ENCODE measurements at places on chromosomes 16 and 17. TPM values are rescaled to one million over a fixed set of nuclear protein-coding genes. Genes with fewer than 3 reads are reported as not detected.

DNA sequence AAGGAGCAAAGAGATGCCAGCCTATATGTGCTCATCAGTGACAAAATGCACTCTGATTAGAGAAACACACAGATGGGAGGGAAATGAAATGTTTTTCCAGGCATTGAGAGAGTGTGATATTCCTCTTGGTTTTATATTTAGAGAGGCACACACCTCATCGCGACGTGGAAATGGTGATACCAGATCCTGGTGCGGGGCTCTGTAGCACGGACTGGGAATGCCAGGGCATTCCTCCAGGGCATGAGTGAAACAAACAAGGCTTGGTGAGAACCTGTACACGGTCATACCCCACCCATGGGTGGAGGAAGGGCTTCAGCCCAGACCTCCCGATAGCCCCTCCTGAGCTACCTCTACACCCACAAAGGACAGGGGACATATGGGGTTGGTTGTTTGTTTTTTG is 280.2 kb downstream of the C16orf95 start:
- no peak for DNase-seq

DNA sequence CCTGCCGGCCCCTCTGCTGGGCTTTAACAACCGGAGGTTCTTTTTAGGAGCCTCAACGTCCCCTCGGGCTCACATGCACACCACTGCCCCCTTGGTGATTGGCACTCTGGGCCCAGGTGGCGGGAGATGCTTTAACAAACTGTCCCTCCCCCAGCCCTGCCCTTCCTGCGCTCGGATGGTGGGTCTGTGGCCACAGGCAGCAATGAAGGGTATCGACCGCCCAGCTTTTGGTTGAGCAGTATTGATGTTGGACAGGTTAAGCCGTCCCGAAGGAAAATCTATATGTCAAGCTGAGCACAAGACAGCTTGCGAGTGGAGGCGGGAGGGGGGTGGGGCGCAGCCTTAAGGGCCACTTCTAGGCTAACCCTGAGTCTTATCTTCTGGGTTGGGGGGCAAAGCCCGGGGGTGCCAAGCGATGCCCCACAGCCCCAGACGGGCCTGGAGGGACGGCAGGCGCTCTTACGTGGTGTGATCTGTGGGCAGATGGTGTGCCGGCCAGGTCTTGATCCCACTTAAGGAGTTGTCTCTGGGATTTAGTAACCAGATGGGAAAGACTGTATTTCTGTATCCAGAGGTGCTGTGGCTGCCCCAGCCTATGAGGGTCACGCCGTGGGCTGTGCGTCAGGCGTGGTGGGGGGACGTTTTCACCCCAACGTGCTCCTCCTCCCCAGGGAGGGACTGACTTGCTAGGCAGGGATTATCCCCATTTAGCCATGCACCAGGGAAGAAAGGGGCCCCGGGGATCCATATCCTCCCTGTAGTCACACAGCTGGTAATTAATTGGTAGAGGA is 6.2 kb downstream of the GSE1 start:
- no peak for DNase-seq

- no peak for DNase-seq
These were observed 481.3 kb downstream of the TMEM114 start for GRCh38 chr16:8108991-8109509.

DNA sequence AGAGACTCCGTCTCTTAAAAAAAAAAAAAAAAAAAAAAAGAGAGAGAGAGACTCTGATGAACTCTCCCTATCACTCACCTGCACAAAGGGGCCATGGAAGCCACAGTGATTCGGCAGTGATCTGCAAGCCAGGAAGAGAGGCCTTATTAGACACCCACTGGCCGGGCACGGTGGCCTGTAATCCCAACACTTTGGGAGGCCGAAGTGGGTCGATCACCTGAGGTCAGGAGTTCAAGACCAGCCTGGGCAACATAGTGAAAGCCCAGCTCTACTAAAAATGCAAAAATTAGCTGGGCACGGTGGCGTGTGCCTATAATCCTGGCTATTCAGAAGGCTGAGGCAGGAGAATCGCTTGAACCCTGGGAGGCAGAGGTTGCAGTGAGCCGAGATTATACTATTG is 198.5 kb upstream of the WSCD1 start:
- DNase-seq: no peak

GRCh38 chr17:48804936-48805411 is 12.1 kb downstream of the TTLL6 start:
- DNase-seq: no peak

DNA sequence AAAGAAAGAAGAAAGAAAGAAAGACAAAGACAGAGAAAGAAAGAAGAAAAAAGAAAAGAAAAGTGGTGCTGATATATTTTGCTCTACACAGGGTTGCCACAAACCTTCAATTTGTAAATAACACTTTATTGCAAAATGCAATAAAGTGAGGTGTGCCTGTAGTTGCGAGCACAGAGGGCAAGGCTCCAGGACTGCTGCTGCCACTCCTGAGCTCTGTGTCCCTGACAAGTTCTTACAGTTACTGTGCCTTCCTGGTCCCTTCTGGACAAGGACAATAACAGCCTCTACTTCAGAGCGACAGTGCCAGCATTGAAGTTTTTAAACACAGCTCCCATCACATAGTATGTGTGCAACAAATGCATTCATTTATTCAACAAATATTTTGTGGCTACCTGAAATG is 148.1 kb downstream of the AXIN2 start:
- DNase-seq: no peak

GRCh38 chr16:23195366-23195978 is 12.9 kb downstream of the SCNN1G start:
- DNase-seq: no peak

DNA sequence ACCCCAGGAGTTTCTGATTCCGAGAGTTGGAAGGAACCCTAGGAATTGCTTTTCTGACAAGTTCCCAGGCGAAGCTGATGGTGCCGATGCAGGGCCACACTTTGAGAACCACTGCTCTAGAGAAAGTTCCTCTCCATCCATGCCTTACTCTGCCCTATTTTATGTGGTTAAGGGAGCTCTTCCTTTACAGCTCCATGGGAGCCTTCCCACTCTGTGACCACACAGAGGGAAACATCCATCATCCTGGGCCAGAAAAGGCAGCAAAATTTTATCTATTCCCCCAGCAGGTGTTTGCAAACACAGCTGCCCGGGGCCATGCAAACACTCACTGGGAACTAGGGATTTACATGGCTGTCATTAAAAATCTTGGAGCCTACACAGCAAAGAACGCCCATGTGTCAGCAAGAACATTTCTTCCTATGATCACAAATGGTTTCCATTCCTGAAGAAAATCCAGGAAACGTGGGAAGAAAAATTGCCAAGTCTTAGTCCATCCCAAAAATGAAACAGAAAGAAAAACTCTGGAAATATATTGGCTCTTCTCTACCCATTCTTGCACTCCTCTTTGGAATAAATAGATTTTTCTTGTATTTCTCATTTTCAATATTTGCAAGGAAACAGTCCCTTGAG is 252.7 kb downstream of the PMP22 start:
- no peak for DNase-seq

DNA sequence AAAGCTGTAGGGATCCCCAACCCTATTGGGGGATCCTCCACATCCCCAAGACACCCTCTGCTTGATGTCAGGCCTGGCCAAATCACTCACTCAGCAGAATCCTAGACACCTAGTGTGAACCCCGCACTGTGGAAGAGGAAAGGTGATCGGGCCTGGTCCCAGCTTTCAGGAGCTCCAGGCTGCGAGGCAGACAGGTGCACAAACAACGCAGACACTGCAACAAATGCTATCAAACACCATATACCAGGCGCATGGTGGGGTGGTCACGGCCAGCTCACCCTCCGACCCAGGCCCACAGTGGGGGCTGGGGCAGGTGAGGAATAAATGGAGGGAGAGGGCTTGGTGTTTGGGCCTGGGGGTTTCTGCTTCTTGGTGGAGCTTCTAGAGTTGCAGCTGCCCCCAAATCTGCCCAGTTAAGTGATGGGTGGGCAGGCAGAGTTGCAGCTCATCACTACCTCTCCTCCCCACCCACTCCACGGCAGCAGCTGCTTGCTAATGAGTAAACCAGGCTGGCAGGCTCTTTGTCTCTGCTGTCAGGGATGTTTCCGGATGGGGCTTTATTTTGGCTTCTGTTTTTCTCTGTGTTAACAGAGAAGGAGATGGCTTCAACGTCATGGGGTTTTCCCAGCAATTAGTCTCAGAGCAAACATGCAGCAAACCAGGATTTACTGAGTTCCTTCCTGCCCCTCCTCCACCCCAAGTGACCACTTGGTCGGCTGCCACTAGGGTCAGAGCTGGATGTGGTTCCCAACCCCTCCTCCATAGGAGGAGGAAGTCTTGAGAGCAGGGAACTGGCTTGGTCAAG is 46.6 kb downstream of the PECAM1 start:
- DNase-seq: no peak

DNA sequence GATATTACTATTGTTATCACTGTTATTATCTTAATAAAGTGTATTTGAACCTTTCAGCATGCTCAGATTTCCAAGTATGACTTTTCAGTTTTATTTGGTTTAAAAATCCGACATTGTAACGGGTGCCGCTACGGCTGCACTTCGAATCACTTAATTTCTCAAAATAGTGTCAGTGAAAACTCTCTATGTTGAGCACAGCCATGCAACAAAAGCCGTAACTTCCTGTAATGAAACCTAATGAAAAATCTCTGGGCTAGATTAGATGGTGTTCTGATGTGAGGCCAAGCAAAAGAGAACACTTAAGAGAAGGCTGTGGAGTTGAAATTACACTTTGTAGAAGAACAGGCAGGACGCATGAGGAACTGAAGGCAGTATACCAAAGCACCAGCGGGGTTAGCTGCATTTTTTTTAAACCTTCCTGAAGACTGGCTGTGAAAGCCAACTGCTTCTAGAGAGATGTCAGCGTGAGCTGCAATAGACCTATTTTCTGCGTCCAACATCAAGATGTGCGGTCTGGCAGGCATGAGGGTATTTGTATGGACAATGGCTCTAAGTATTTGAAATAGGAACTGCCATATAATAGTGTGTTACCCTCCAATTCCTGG is 1545.0 kb upstream of the GOT2 start:
- no peak for DNase-seq

DNA sequence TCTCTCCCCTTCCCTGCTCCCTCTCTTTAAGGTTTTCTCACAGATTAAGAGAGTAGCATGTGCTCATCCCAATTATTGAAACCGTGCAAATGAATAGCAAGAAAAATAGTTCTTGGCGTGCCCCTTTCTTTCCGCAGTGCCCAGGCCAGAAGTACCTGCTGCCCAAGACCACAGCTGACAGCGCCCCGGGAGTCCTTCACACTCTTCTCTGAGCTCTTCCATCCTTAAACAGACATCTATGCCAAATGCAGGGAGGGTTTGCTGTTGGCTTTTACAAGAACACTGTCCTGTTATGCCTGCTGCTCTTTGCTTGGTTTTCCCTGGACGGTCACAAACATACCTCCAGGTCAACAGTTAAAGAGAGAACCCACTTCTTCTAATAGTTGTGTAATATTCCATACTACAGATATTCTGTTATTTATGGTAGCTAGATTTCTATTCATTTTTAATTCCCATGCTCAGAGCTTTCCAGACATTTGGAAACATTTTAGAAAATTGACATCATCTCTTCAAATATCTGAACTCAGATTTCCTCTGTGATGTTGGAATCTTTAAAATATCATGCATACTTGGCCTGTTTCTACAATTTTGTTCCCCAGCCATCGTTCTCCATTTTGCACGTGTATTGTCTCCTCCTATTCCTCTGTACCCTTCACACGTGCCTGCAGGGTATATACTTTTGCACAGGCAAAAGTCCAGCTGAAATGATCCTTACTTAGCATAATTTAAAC is 416.7 kb downstream of the WWOX start:
- DNase-seq: no peak

GRCh38 chr16:1311738-1312466 is 2.5 kb downstream of the UBE2I start:
- DNase-seq: no peak

DNA sequence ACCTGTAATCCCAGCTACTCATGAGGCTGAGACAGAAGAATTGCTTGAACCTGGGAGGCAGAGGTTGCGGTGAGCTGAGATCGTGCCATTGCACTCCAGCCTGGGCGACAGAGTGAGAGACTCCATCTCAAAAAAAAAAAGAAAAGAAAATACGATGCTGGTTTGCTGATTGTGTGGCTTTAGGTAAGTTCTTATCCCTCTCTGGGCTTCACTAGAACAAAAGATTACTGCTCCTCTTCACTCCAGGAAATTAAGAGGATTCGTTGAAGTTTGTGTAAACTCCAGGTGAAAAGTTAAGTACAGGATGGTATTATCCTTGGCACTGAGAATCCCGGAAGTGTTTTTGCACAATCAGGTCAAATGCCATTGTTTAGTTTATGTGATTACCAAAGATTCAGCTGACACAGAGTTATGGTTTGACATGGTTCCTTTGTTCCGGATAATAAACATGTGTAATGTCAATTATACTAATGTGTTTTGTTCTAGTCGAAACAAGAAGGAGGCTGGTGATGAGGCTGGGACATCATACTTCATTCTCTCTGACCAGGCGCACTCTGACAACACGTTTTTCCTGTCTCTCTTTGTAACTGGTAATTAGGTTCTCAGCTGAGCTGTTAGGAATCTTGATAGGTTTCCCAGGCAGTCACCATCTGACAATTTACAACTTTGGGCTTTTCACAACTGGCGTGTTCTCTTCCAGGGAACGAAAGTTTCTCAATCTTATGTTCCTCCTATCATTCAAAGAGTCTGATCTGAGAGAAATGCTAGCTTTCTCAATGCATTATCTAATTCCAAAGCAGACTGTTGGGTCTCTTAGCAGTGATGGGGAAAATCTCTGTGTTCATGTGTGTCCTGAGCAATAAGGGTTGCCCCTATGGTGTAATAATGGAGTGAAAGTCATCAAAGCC is 10.8 kb upstream of the TAOK1 start:
- DNase-seq: no peak

DNA sequence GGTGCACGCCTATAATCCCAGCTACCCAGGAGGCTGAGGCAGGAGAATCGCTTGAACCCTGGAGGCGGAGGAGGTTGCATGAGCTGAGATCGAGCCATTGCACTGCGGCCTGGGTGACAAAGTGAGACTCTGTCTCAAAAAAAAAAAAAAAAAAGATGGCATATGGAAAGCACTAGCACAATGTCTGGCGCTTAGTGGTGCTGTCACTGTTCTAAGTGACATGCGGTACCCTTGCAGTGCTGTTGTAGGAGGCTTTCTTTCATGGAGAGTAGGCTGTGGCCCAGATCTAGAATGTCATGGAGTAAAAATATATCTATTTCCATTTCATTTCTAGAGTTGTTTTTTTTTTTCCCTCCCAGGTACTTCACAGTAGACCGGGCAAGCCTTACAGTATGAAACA is 14.6 kb upstream of the METTL9 start:
- no peak for DNase-seq

- no peak for DNase-seq
These were observed 19.6 kb upstream of the DLX3 start for GRCh38 chr17:50014471-50015088.

GRCh38 chr17:48463526-48463925 is 33.5 kb upstream of the SKAP1 start:
- peak; percentile 78 for DNase-seq

GRCh38 chr16:51271156-51271701 is 120.2 kb upstream of the SALL1 start:
- no peak for DNase-seq

The TBC1D28 gene
- total RNA-seq: not detected

The KCNH6 gene
- total RNA-seq: not detected

The GNGT2 gene
- total RNA-seq: 0.42 TPM

The FBXW10B gene
- 1.7 TPM for total RNA-seq

The FNDC8 gene
- total RNA-seq: not detected

The CD7 gene
- 0.69 TPM for total RNA-seq

The EXOC3L1 gene
- 3.4 TPM for total RNA-seq

The ITGAX gene
- 2.2 TPM for total RNA-seq

The KRT36 gene
- total RNA-seq: not detected

The KRTAP4-1 gene
- total RNA-seq: not detected

The TNFSF13 gene
- total RNA-seq: 3.8 TPM

The MT1F gene
- total RNA-seq: 0.95 TPM
